ENCODE measurements at places on chromosomes 6 and 20. TPM values are rescaled to one million over a fixed set of nuclear protein-coding genes. Genes with fewer than 3 reads are reported as not detected.

The B3GALT4 gene
- total RNA-seq, result 1.8 TPM

The ABHD16B gene
- not detected for total RNA-seq

The SRC gene
- 33.4 TPM for total RNA-seq

The SLC32A1 gene
- not detected for total RNA-seq

The PYGB gene
- 206 TPM for total RNA-seq

The MCHR2 gene
- total RNA-seq, result not detected

The MROH8 gene
- 1.3 TPM for total RNA-seq

The MYMX gene
- total RNA-seq, result not detected

The EYA4 gene
- 1.3 TPM for total RNA-seq

The C20orf144 gene
- total RNA-seq, result not detected

The SAMD5 gene
- 0.93 TPM for total RNA-seq

The SNPH gene
- 7.9 TPM for total RNA-seq

The GMPR gene
- 2.0 TPM for total RNA-seq

The IL17F gene
- total RNA-seq, result not detected

The DDR1 gene
- 156 TPM for total RNA-seq

The HCRTR2 gene
- total RNA-seq, result 0.36 TPM

The LGSN gene
- total RNA-seq, result 0.25 TPM

The UST gene
- 15.3 TPM for total RNA-seq

The PDYN gene
- not detected for total RNA-seq

The MLIP gene
- total RNA-seq, result 0.55 TPM

The RAB32 gene
- total RNA-seq, result 75.7 TPM

The NHLRC1 gene
- not detected for total RNA-seq

The SEL1L2 gene
- total RNA-seq, result not detected

The RCAN2 gene
- 9.9 TPM for total RNA-seq

The SLC22A16 gene
- total RNA-seq, result not detected
